Aorta (tissue), 5 donors: ENCODE measurements at places on chromosomes 12 and 14. TPM values are rescaled to one million over a fixed set of nuclear protein-coding genes. Genes with fewer than 3 reads are reported as not detected.

Gene BTG1
- 81.0 TPM for total RNA-seq

Gene KRT78
- total RNA-seq = not detected

Gene ABCC9
- total RNA-seq = 47.9 TPM

Gene HOXC4
- 18.4 TPM for total RNA-seq

Gene SRGAP1
- total RNA-seq = 10.1 TPM

Gene CLEC4C
- not detected for total RNA-seq

Gene KRT85
- total RNA-seq = not detected

Gene GALNT8
- 4.7 TPM for total RNA-seq

Gene FAM90A1
- 0.27 TPM for total RNA-seq

Gene CACNA1C
- 70.4 TPM for total RNA-seq

DNA sequence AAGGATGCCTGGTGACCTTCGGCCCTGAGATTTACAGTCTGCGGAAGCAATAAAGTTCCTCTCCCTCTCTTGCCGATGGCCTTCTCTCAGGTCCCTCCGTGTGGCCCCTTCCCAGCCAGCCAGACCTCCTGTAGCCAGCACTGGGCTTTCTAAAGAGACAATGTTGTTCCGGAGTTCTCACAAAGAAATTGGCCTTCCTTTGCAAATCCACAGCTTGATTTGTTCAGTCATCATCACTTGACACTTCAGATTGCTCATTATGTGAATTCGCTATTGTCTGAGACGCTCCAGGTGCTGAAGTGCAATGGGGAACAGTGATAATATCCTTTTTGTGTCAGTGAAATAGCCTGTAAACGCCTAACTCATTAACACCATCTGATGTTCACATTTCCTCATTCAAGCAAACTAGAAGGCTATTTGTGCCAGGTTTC is 43.7 kb upstream of the GPHB5 start:
- no peaks in the 10 kb centered on the region for H3K27me3 ChIP-seq
- H3K36me3 ChIP-seq = no peaks in the 10 kb centered on the region
- H3K27ac ChIP-seq = no peak overlapping the region
- no peaks in the 10 kb centered on the region for H3K4me1 ChIP-seq
- DNase-seq = no peak

- no peak overlapping the region for H3K27ac ChIP-seq
- H3K36me3 ChIP-seq = no peaks in the 10 kb centered on the region
- H3K27me3 ChIP-seq = no peaks in the 10 kb centered on the region
Measured at GRCh38 chr12:66195242-66195641, 6.2 kb downstream of the IRAK3 start.

DNA sequence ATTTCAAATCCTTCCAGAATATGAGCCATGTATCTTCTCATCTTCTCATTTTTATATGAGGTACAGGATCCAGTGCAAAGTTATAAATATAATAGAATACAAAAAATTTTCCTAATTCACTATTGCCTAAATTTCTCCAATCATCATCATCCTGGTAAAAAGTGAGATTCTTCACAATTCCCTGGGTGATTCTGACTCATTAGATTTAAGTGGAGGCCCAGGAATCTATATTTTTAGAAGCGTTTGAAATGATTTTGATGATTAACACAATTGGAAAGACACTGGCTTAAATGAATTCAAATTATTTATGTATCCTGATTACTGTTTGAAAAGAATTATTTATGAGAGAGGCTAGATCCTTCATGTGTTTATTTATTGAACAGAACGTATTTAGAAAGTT is 380.3 kb upstream of the PDE3A start:
- no peak overlapping the region for H3K4me3 ChIP-seq
- H3K27ac ChIP-seq = no peak overlapping the region
- DNase-seq = no peak
- no peaks in the 10 kb centered on the region for H3K27me3 ChIP-seq

DNA sequence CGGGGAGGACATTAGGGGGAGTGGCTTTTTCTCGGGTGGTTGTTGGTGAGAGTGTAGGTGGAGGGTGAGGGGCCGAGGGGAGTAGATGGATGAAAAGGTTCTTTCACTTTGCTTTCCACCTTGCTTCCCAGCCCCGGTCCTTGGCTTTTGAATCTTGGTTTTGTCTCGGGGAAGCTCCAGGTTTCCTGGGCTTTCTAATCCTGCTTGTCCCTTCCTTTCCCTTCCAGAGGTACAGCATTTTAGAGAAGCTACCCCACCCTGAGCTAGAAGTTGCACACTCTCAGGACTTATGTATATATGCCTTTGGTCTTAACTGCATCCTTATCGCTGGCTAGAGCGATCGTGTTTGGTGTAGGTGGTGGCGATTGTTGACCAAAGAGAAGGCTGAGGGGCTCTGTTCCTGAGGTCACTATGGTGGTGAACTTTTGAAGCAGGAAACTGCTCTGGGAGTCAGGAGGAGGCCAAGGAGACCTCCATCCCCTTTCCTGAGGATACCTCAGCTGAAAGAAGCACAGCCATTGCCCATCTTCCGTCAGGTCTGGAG is 862 bp downstream of the PIP4K2C start:
- no peak for DNase-seq
- H3K27ac ChIP-seq = no peak overlapping the region
- H3K36me3 ChIP-seq = no peaks in the 10 kb centered on the region
- no peaks in the 10 kb centered on the region for H3K4me1 ChIP-seq
- peak overlapping the region; percentile 81 for H3K4me3 ChIP-seq
- H3K27me3 ChIP-seq = no peaks in the 10 kb centered on the region

DNA sequence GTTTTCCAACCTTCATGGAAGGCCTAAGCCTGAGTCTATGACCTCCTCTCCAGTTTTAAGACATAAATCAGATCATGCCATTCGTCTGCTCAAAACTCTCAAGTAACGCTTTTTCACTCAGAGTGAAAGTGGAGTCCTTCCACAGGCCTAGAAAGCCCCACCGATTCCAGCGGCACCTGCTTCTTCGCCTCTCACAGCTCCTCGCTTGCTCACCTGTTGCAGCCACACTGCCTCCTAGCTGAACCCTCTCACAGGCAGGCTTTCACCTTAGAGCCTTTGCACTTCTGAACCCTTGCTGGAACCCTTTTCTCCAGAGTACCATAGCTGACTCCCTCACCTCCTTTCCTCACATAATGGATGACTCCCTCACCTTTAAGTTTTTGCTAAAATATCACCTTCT is 301.1 kb downstream of the ZFP36L1 start:
- no peaks in the 10 kb centered on the region for H3K4me1 ChIP-seq
- H3K36me3 ChIP-seq = no peaks in the 10 kb centered on the region
- H3K27me3 ChIP-seq = no peaks in the 10 kb centered on the region
- no peak for DNase-seq

- no peaks in the 10 kb centered on the region for H3K4me1 ChIP-seq
- peaks cover 2% of the 10 kb centered on the region for H3K27me3 ChIP-seq
- no peak overlapping the region for H3K27ac ChIP-seq
- DNase-seq = no peak
- H3K4me3 ChIP-seq = no peak overlapping the region
Measured at GRCh38 chr14:51527073-51527472, 124.6 kb upstream of the FRMD6 start.

- H3K36me3 ChIP-seq = peaks cover 3% of the 10 kb centered on the region
- DNase-seq = no peak
- H3K27me3 ChIP-seq = no peaks in the 10 kb centered on the region
- H3K27ac ChIP-seq = no peak overlapping the region
- no peaks in the 10 kb centered on the region for H3K4me1 ChIP-seq
Measured at GRCh38 chr14:50116966-50117365, 594 bp upstream of the VCPKMT start.

DNA sequence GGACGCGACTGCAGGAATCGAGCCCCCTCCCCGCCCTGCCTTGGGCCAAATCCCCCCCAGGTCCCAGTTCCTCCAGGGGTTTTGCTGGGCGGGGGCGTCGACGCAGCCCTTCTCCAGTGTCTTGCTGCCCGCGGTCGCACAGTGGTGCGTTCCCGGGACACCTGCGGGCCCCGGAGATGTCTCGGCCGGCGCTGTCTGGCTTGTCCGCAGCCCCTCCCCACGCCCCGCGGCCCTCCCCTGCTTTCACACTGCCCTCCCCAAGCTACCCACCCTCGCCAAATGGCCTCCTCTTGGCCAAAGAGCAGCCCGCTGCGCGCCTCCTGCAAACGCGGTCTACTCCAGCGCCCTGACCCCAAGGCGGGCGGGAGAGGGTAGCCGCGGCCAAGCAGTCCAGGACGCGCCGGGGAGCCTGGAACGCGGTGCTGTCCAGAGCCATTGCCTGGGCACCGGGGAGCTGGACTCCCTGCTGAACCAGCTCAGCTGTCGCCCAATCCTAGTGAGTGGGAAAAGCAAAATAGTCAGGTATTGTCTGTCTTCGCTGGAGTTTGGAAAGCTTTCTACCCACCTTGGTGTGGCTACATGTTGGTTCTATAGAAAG is 122.0 kb downstream of the AACS start:
- no peak for DNase-seq
- H3K27ac ChIP-seq = no peak overlapping the region
- peak overlapping the region; percentile 53 for H3K4me3 ChIP-seq

DNA sequence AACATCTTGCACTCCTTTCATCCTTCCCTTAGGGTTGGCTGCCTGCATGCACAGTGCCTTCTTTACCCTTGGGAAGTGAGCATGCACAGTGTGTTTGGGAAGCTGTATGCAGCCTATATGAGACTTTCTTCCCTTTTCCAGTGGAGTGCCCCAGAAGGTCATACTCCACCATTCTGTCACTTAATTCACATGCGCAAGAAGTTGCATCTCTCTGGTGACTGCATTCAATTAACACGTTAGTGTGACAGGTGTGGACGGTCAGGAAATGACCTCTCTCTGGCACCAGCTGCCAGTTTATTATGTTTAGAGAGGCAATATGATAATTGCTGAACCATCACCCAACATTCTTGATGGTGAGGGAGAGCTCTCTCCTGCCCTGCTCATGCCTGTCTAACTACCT is 770.0 kb downstream of the FLRT2 start:
- no peaks in the 10 kb centered on the region for H3K36me3 ChIP-seq
- H3K27me3 ChIP-seq = no peaks in the 10 kb centered on the region

DNA sequence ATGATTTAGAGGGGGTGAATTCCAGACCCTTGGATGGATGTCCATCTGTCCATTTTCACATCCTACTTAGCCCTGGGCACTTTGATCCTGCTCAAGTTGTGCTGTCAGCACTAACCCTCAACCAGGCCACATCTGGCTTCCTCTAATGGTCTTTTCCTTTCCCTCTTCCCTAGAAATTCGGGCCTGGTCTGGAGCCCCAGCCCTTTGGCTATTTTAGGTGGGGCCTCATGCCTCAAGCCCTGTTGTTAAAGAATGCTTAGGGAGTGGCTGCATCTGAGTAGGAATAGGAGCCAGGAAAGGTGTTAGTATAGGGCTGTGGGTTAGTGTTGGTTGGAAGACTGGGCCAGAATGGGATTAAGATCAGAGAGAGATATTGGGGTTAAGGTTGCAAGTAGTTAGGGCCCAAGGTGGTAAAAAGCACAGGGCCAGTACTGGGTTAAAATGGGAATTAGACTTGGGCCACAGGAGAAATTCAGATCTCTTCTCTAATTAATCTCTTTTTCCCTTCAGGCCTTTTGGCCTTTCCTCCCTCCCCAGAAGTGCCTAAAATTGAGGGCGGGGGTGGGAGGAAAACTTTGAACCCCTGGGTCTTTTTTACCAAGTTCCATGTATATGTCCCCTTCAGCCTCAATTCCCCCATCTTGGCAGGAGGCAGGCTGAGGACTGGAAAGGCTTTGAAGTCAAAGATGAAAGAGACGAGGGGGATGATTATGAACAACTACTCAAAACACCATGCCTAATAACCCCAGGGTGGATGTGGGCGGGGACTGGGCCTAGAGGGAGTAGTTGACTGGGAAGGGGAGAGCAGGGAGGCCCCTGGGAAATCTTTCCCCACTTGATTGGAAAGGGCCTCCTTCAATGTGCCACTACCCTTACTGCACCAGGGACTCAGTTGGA is 4.0 kb upstream of the ZNF385A start:
- H3K36me3 ChIP-seq = no peaks in the 10 kb centered on the region
- H3K27ac ChIP-seq = no peak overlapping the region

GRCh38 chr12:121849665-121850064 is 9.0 kb downstream of the HPD start:
- H3K4me1 ChIP-seq = no peaks in the 10 kb centered on the region
- no peaks in the 10 kb centered on the region for H3K27me3 ChIP-seq
- H3K36me3 ChIP-seq = no peaks in the 10 kb centered on the region
- H3K4me3 ChIP-seq = no peak overlapping the region
- no peak overlapping the region for H3K27ac ChIP-seq

DNA sequence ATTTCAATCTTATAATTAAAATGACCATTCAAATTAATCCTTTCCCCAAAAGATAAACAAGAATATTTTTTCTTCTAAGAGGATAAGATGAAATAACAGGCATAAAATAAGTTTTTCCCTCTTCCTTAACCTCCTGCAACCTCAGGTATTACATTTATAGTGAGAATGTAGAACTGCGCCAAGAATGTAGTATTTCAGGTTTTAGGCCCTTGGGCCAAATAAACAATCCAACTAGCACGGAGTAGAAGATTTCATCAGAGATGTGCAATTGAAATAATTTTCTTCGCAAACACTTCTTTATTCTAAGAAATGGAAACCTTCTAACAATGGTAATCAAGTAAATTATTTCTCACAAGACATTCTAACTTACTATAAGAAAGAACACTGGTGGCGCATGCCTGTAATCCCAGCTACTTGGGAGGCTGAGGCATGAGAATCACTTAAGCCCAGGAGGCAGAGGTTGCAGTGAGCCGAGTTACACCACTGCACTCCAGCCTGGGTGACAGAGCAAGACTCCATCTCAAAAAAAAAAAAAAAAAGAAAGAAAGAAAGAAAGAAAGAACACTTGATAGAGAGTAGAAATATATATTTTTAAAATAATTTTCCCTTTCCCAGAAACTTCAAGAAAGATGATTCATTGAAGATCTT is 100.8 kb downstream of the TAOK3 start:
- H3K27ac ChIP-seq = no peak overlapping the region
- DNase-seq = no peak
- no peak overlapping the region for H3K4me3 ChIP-seq
- H3K27me3 ChIP-seq = no peaks in the 10 kb centered on the region
- H3K4me1 ChIP-seq = no peaks in the 10 kb centered on the region

DNA sequence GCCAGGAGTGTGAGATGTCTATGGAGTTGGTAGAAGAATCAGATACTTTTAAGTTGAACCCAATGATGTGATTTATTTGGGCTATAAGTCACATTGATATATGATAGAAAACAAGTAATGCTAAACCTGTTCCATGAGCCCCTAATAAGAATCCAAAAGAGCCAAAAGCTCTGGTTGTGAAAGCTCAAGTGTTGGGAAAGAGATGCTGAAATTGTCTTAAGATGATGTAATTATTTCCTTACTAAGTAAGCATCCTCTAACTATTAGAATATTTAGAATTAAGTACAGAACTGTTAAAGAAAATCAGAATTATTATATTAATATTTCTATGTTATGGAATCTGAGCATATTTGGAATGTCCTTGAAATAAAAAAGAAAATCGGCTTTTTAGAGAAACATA is 17.6 kb upstream of the SLC2A13 start:
- no peaks in the 10 kb centered on the region for H3K27me3 ChIP-seq
- H3K4me1 ChIP-seq = no peaks in the 10 kb centered on the region
- DNase-seq = no peak
- H3K4me3 ChIP-seq = no peak overlapping the region
- H3K27ac ChIP-seq = no peak overlapping the region
- no peaks in the 10 kb centered on the region for H3K36me3 ChIP-seq
